Endothelial cell (in vitro differentiated cells): ENCODE measurements at places on chromosomes 12 and 14.

DNA sequence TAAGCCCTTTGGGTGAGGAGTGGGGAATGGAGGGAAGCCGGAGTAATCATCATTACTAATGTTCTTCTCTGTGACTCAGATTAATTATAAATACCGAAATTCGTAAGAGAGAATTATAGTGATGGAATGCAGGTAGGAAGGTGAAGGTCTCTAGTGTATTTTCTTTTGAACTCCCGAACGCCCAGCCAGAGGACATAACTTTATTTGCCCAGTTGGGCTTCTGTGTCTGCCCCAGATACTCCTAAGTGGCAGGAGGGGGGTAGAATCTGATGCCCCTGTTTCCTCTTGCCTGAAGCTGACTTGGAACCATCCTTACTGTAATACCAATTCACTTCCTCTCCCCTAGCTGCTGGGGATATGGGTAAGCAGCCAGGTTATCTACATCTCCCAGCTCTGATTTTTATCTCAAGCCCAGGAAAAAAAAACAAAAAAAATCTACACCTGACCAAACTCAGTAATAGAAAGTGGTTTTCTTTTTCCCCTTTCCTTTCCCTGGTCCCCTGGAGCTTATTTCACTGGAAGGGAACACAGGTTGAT, 84.4 kb upstream of the CISTR start:
- no peak for DNase-seq

GRCh38 chr12:131387281-131388163, 323.4 kb upstream of the SFSWAP start:
- DNase-seq: no peak

DNA sequence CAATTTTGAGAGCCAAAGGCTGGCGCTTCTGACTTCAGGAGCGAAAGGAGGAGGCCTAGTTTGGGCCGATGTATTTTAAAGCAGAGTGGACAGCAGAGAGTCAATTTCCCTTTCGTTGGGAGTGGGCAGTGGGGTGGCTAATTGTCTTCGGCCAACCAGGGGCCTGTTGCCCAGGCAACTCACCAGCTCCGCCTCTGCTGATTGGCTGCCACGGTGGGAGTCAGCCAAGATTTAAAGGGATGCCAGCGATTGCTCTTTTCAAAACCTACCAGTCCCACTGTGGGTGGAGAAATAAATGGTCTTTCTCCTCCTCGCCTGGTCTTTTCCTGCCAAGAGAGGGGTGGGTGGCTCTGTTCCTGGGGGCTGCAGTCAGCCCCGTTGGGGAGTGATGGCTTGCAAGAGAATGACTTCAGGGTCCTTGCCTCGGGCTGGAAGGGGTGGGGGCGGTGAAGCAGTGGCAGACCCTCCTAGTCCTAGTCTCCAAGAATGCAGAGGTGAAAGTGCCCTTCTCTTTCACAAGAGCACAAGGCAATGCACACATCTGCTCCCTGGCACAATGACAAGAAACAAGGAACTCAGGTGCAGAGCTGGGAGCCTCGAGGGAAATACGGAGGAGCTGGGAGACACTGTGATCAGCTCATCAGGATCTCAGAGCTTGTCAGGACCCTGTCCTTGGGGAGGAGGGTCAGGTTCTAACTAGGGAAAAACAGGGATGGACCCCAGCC, 37.7 kb downstream of the RASAL1 start:
- no peak for DNase-seq

GRCh38 chr14:65096323-65097089, 5.8 kb downstream of the MAX start:
- DNase-seq: no peak

DNA sequence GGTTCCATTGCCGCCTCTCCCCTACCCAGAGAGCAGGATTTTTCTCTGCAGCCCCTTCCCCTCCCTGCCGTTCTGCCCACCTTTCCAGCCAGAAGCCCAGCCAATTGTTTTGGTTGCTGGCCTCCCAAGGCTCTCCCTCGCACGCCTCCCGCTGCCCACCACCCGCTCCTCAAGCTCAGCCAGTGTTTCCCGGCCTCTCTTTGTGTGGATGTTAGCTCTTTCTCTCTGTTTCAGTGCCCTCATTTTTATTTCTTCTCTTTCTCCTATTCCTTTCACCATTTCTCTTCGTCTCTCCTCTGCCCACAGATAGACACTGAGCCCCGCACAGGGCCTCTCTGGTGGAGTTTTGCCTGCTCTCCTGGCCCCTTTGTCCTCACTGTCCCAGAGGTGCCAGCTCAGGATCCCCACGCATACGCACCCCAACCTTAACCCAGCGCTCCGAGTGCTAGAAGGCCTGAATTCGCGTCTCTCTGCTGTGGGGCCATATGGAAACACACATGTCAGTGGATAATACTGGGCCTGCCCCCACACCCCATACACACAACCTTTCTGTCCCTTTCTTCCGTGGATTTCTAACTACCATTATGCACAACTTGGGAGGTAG, 54.9 kb downstream of the SMUG1 start:
- DNase-seq: no peak

GRCh38 chr12:40015881-40016280, 90.0 kb downstream of the SLC2A13 start:
- no peak for DNase-seq
